ENCODE measurements at places on chromosomes 7 and 10.

GRCh38 chr7:158783595-158783994 lies 45.7 kb downstream of the ESYT2 start:
- DNase-seq, result no peak

GRCh38 chr10:129929343-129930292 lies 34.5 kb downstream of the EBF3 start:
- DNase-seq, result peak; percentile 77

- no peak for DNase-seq
Measured at GRCh38 chr10:70334526-70335245, 47.7 kb downstream of the LRRC20 start.

DNA sequence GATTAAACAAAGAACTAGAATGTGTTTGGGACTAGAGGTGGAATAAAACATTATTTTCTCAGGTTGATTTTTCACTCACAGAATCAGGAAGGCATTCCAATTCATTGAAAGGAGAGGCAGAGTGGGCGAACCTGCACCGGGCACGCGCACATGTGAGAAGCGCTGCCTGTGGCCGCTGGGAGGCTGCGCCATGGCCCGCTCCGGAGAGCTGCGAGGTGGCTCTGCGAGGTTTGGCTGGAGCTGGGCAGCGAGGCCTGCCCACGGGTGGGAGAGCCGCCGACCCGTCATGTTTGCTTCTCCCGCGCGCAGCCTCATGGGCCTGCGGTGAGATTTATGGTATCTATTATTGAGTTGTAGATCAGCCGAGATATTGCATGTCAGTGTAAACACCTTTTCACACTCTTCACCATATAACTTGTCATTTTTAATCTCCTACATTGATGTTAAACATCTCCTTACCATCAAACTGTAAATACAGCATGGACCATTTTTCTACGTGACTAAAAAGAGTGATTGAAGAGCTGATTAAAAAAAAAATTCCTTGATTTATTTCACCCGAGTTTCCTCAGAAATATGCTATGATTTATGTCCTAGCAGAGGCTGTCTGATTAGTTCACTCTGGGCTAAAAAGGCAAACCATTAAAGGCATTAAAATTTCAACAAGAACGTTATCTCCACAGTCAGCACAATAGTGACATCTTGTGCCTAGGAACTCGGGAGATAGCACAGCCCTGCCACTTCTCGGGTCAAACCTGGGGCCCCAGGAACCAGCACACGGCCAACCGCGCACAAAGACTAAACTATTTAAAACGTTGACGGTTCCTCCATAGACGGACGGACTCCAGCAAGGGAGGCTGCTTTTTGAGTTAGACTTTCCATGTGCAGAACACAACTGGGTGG lies 96.6 kb upstream of the RNF32 start:
- DNase-seq, result no peak

DNA sequence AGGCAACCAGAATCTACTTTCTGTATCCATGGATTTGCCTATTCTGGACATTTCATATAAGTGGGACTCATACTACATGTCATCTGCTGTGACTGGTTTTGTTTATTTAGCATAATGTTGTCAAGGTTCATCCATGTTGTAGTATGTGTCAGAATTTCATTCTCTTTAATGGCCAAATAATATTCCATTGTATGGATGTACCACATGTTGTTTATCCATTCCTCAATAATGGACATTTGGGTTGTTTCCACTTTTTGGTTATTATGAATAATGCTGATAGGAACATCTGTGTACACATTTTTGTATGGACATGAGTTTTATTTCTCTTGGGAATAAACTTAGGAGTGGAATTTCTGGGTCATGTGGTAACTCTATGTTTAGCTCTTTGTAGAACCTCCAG lies 133.7 kb downstream of the CREB5 start:
- DNase-seq, result no peak

DNA sequence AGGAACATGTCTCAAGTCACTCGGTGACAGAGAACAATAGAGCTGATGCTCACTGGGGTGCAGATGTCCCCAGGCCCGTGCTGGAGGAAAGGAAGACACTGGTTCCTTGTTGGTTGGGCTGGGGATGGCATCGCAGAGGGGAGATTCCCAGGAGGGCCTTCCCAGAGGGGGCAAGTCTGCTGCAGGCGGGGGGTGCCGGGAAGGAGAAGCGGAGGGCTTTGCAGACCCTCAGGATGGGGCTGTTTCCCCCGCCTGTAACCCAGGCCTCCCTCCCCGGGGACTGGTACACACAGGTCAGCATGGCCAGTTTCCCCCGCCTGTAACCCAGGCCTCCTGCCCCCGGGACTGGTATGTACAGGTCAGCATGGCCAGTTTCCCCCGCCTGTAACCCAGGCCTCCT lies 283.8 kb downstream of the DNAJB6 start:
- no peak for DNase-seq

DNA sequence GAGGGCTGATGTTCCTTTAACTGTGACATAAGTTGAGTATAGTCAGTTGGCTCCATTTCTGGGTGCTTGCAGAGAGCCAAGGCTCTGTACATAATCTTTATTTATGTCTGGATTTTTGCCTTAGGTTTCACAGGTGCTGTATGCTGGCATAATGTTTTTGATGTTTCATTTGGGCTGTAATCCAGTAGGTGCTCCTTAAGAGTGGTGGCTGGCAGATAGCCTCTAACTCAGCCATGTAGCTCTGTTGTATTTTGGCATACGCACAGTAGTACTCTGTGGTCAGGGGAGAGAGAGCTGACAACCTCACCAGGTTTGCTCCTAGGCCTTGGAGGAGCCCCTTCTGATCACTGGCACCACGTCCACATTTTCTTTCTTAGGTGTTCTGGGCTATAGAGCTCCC lies 61.1 kb downstream of the RNF133 start:
- DNase-seq, result no peak

DNA sequence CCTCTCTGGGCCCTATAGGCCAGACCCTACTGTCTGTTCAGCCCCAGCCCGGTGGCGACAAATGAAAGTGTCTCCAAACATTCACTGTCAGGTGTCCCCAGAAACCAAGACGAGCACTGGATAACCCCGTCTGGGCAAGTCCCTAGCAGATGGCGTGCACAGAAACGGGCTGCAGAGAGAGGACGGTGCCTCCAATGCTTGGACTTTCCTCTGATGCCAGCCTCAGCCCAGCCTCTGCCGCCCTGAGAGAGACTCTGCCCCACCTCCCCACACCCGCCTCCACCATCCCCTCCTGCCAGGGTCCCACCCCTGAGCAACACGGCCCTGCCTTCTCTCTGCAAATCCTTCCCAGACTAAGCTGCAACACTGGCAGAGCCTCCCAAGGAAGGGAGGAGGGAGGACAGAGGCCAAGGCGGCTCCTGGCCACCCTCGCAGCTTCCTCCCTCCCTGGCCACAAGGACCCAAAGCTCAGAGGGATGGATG lies 7.4 kb upstream of the LFNG start:
- DNase-seq, result peak; percentile 58

DNA sequence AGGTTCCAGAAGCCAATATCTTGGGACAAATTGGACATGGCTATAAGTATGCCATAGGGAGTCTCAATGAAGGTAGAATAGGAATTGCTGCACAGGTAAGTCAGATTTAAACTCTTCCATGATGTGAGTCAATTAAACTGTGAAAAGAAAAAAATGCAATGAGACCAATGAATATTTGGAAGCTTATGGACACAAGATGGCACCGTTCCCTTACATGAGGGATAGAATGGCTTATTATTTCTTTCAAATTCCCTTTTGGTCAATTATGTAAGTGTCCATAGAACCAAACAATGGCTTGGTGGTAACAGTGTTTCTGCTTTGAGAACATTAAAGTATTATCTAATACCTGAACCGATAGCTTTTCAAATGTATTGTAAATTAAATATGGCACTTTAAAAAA lies 35.6 kb downstream of the ACADSB start:
- no peak for DNase-seq

DNA sequence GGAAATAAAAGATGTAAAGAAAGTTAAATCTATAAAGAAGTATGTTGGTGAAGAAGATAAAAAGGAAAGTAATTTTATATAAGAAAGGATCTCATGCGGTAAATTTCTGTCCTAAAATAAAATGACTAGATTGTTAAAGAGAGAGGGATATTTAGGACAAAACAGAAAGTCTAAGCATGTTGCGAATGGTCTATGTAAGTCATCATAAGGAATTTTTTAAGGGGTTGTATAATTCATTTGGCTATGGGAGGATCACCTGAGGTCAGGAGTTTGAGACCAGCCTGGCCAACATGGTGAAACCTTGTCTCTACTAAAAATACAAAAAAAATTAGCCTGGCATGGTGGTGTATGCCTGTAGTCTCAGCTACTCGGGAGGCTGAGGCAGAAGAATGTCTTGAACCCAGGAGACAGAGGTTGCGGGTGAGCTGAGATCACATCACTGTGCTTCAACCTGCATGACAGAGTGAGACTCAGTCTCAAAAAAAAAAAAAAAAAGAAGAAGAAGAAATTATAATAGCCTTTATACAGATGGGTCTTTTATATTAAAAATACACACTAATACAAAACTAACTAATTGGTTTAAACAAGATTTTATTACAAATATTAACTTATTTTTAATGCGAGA lies 294.3 kb downstream of the MAGI2 start:
- no peak for DNase-seq

- DNase-seq, result no peak
Measured at GRCh38 chr10:64113375-64113774, 592.2 kb downstream of the REEP3 start.

GRCh38 chr7:109751241-109751640 lies 1181.6 kb downstream of the DNAJB9 start:
- DNase-seq, result no peak

GRCh38 chr7:132386201-132386681 lies 190.0 kb downstream of the PLXNA4 start:
- peak; percentile 61 for DNase-seq

DNA sequence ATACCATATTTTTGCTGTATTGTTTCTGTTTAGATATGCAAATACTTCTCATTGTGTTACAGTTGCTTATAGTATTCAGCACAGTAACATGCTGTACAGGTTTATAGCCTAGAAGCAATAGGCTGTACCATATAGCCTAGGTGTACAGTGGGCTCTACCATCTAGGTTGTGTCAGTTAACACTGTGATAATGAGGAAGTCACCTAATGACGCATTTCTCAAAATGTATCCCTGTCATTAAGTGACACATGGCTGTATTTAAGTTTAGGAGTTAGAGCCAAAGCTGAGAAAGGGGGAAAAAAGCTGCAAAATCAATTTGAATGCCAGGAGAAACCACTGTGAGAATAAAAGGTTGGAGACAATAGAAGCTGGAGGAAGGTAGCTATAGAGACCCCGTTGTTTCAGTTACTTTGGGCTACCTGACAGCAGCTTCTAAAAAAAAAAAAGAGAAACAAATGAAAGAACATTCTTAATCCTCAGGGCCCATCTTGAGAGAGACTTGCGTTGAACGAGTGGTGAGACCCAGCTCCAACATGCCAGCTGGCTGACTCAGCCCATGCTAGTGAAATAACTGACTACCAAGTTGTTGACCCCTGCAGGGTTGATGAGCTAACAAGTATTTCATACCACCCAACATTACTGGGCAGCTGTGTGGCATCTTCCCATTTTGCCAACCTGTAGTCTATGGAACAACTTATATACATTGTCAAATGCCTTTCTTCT lies 8.7 kb downstream of the STARD3NL start:
- DNase-seq, result peak; percentile 62

DNA sequence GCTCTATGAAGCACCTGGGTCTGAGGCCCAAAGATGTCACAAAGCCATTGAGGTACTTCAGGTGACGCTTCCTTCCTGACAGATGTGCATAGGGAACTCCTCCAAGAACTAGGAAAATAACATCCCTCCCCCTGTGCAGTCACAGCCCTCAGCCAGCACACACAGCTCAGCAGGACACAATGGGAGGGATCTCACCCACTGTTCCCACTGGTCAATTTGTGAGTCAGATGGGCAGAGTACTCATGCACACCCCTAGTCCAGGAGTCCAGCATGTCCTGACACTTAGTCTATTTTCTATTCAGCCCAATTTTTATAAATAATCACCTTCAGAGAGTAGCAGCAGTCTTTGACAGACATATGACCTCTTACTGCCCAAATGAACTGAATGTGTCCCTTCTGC lies 60.7 kb upstream of the PFKP start:
- DNase-seq, result peak; percentile 20

DNA sequence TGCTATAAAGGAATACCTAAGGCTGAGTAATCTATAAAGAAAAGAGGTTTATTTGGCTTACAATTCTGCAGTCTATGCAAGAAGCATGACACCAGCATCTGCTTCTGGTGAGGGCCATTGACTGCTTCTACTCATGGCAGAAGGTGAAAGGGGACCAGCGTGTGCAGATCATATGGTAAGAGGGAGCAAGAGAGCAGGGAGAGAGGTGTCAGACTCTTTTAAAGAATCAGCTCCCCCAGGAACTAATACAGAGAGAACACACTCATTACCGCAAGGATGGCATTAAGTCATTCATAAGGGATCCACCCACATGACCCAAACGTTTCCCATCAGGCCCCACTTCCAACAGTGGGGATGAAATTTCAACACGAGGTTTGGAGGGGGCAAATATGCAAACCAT lies 3.5 kb upstream of the COL28A1 start:
- DNase-seq, result no peak

DNA sequence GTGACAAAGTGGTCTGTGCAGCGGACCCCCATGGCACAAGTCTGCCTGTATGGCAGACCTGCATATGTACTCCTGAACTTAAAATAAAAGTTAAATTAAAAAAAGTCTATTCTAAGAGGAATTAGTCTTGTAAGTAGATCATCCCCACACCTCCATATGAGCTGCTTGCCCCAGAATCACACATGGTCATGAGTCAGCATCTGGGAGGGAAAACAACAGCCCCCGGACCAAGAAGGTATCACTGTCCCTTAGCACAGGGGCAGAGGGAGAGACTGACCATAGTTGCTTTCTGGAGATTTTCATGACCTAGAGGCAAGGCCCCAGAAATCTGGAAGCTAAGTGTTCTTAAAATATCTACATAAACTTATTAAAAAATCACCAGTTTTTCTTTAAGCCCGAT lies 86.6 kb upstream of the PDK4 start:
- DNase-seq, result no peak

- DNase-seq, result no peak
Measured at GRCh38 chr7:154686305-154686704, 316.6 kb downstream of the PAXIP1 start.

GRCh38 chr7:158422887-158423560 lies 164.6 kb downstream of the PTPRN2 start:
- peak; percentile 47 for DNase-seq

GRCh38 chr10:103769176-103769575 lies 86.2 kb downstream of the SH3PXD2A start:
- no peak for DNase-seq

DNA sequence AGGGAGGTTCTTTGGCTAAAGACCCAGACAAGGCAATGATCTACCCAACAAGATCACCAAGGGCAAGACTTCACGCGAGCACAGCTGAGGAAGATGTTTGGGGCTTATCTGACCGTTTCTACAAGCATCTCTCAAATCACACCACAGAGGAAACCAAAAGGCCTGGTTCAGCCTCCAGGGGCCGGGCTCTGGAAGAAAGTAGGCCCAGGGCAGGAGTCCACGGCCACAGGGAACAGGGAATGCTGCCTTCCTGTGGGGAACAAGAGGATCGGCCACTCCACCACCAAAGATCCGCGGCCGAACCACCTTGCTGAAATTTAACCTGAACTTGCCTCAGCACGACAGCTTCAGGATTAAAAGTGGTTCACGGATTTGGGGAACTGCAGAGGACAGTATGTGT lies 332.5 kb downstream of the PTPRN2 start:
- DNase-seq, result peak; percentile 32

Measured in endodermal cell (in vitro differentiated cells).